ENCODE measurements at places on chromosomes 2 and 18.

DNA sequence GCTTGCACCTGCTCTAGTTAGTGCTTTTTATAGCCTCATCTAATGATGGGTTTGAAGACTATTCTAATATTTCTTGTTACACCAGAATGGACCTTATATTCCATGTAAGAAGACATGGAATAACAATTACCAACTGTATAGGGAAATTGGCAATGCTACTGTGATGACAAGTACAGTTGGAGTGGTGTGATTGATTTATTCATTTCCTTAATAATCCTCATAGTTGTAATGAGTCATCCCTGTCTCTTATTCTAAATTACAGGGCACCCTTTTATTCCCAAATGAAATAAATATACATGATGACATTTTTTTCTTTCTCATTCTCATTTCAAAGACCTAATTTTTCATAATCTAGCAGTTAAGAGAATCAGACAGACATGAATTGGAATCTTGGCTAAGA lies 18.3 kb upstream of the TLK1 start:
- DNase-seq, result no peak

DNA sequence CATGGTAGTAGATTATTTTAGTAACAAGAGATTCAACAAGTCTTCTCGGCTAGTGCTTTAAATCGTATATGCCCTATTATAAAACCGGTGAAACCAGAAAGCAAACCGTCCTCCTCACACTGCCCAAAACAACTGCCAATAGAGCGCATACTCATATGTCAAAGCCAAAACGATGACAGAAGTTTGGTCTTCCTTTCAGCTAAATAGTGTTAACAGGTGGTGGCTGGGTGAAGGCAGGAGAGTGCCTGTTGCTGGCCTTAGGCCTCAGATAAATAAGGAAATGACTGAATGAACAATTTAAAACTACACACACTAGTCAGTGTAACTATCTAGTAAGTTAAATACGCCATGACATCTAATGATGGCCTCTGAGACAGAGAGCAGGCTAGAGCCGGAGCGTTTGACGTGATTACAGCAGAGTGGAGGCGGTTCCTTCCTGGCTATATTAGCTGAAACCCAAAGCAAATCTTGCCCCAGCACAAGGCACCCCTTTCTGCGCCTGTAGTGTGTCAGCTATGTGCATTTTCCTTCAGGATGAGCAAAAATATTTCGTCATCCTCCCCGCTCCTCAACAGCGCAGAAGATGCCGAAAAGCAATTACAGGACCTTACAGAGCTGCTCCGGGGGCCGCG lies 1.6 kb downstream of the LONRF2 start:
- DNase-seq, result no peak

DNA sequence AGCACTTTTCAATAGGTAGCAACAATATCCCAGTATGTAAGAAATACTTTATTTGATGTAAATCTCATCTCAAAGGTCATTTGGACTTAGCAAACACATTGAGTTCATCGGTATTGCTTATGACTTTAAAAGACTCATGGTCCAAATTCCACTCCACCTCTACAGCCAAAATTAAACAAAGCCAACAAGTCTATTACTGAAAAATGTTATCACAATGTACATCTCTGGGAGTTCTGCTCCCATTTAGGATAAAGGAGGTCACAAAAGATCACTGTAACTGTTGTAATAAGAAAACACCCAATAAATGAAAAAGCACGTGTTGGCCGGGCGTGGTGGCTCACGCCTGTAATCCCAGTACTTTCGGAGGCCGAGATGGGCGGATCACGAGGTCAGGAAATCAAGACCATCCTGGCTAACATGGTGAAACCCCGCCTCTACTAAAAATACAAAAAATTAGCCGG lies 50.0 kb downstream of the ESCO1 start:
- no peak for DNase-seq

DNA sequence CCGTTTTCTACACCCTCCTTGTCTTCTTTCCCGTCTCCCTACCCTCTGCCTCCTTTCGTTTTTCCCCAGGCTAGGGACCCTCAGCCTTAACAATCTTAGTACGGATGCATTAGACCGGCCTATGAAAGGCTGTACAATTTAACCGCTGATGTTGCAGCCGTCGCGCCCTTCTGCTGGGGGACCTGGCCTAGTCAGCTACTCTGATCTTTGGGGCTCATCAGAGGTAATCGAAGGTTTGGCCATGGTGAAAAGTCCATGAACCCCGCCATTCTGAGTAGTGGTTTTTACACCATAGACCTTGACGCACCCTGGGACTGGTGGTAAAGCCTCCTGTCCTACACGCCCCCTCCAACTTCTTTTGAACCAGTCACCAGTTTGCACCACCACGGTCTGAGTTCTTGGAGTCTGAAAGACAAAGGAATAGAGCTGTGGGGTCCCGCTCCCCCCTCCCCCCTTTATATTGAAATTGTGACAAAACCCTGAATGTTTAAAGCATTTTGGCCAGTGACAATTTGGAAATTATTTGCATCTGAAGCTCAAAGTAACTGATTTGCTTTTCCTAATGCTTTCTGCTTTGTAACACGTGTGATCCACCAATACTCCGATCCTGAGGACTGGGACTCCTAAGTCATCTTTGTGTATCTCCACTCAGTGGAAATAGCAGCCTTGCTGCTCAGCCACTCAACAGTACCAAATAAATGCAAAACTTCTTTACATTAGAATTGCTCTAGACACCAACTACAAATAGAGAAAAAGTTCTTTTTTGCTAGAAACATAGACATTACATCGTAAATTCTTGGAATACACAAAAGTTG lies 642 bp upstream of the SRSF7 start:
- DNase-seq, result peak; percentile 62
